ELF-1 (cell line): ENCODE measurements at places on chromosomes 1 and 21.

DNA sequence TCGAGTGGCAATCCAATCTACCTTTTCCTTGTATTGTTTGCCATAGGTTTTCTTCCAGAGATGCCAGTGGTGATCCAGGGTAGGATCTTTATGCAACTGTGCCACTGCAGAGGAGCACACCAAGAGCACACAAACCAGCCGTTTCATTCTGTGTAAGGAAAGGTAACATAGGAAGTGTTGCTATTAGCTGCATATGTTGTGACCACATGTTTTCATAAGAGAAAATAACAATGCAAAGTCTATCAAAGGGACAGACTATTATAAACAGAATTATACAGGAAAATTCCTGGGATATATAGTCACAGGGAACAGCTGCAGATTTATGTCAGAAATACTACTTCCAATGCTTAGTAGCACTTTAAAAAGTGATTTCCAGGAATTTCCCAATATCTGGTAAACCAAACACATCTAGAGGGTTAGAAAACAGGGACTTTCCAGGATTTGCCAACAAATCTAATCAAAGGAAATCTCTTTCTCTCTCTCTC lies 919 bp downstream of the CTSS start:
- no peak for DNase-seq

- no peak for DNase-seq
Observed at GRCh38 chr21:46199436-46200373, 15.4 kb upstream of the SPATC1L start.

GRCh38 chr1:158146739-158147138 lies 34.0 kb upstream of the CD1D start:
- DNase-seq: no peak

DNA sequence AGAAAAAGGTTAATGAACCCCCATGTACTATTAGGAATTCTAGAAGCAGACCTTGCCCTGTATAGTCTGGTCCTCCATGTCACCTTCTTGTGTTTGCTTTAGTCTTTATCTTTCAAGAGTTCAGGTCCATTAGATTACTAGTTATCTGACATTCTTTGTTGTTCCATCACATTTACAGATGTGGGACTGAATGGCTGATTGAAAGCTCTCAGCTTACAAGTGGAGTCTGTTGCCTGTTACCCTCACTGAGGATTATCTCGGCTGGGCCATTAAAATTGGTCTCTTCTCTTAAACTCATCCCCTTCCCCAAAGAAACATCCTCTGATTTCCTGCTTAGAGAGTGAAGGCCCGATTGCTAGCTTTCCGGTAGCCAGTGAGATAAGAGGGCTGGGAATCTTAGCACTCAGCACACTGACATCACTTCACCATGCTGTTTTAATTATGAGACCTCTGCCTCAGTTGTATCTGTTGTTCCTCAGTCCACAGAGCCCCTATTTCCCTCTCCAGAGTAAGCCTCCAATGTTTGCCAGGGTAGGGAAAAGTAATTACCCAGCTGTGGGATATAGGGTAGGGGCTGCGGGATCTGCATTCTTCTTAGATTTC lies 76.8 kb downstream of the LPGAT1 start:
- peak; percentile 37 for DNase-seq

GRCh38 chr1:2151252-2151651 lies 43.3 kb downstream of the FAAP20 start:
- DNase-seq: no peak

DNA sequence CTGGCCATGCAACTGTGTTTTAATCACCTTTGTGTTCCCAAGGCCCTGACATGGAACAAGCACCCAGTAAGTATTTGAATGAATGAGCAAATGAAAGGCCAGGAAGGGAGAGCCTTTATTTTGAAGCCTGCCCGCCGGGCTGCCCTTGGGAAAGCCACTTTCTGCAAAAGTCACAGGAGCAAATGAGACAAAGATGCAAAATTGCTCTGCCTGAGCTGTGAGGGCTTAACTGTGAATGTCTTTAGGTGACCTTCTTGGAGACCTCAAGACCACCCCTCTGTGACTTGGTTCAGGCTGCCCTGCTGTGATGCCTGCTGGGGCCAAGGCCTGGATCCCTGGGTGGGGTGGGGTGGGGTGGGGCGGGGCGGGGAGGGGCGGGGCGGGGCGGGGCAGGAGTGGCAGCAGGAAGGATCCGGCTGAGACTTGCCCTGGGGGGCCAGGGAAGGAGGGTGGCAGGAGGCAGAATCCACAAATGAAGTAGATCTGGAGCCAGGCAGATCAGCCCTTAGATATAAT lies 54.0 kb downstream of the RUNX3 start:
- DNase-seq: peak; percentile 68

DNA sequence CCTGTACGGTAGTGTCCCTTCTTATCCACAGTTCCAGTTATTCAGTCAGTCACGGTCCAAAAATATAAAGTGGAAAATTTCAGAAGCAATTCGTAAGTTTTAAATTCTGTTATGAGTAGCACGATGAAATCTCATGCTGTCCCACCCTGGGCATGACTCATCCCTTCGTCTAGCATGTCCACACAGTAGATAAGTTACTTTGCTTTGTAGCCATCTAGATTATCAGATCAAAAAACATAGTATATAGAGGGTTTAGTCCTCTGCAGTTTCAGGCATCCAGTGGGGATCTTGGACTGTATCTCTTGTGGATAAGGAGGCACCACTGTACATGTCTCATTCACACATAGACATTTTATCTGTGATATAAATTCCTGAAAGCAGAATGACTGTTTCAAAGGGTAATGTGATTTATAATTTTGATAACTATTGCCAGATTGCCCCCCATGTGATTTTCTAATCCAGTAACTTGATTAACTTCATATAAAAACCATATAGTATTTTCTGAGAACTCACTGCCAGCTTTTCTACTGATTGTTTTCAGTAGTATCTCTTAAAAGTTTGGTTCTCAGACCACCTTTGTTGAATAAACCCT lies 143.3 kb downstream of the DYRK1A start:
- DNase-seq: no peak

GRCh38 chr1:93758842-93759515 lies 77.3 kb upstream of the BCAR3 start:
- DNase-seq: no peak

- peak; percentile 78 for DNase-seq
Observed at GRCh38 chr1:8382051-8382505, 64.2 kb downstream of the SLC45A1 start.

DNA sequence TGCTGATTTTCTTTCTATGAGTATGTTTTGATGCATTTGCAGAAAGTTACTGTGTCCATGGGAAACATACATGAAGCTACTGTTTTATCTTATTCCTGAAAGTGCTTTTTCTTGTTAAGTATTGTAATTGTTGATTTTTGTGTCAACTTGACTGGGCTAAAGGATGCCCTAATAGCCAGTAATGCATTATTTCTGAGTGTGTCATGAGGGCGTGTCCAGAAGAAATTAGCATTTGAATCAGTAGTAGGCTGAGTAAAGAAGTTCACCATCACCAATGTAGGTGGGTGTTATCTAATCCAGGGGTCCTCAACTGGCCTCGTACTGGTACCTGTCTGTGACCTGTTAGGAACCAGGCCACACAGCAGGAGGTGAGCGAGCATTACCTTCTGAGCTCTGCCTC lies 760.2 kb downstream of the PLA2G4A start:
- DNase-seq: no peak

DNA sequence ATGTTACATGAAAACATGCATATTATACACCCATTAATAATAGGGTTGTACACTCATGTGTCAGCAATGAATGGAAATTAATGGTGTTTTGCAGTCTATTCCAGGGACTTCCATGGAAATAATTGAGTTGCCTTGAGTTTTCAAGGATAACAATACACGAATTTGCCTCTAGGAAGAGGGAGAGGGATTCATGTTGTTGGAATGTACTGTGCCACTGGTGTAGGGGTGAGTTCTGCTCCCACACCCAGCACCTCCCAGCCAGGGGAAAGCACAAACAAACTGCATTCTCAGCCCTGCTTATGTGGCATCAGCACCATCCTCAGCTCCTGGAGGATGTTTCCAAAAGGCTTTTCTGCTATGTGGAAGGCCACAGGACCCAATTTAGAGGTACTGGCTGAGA lies 57.8 kb downstream of the BCAR3 start:
- no peak for DNase-seq

DNA sequence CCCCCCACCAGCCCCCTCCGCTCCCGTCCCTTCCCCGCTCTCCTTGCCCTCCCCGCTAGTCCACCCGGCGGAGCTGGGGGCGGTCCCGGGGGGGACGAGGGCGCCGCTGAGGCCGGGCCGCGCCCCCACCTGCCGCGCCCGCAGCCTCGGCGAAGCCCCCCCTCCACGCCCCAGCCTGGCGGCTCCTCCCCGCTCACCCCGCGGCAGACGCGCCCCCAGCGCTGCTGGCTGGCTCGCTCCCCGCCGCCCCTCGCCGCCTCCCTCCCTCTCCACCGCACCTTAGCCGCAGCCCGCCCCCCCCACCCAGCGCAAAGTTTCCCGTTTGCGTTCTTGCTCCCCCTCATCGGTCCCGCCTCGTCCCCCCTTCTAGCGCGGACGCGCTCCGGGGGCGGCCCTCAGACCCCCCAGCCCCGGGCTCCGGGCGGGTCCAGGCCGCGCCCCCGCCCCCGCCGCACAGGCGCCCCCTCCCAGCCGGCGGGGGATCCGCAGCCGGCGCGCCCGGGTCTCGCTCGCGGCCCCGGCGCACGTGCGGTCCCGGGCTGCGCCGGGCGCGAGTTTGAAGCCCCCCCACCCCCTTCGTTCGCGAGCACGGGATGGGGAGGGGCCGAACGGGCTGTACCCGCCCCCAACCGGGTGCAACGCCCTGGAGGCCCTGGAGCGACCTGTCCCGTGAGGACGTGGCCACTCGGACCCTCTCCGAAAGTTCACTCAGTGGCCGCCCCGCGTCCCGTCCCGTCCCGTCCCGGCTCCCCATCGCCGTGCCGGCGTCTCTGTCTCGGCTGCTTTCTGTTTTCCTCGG lies 623 bp downstream of the PTPRF start:
- DNase-seq: peak; percentile 61

- DNase-seq: no peak
Observed at GRCh38 chr1:77350012-77350770, 68.4 kb downstream of the AK5 start.

GRCh38 chr1:51058858-51059257 lies 43.2 kb upstream of the C1orf185 start:
- DNase-seq: peak; percentile 16

- DNase-seq: no peak
Observed at GRCh38 chr1:183166454-183166853, 19.6 kb upstream of the LAMC2 start.

DNA sequence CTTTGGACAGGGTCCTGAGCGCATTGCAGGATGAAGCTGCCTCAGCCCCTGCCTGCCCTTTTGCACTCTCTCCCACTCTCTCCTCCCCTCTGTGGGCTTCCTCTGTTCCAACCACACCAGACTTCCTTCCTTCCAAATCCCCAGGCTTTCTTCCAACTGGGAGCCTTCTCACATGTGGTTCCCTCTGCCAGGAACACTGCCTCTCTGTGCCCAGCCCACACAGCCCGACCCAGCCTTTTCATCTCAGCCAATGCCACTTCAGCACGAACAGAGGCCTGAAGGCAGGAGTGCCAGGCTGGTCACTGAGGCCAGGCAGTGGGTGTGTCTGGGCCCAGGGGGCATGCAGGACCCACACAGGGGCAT lies 5.9 kb downstream of the SELENON start:
- DNase-seq: no peak

- DNase-seq: no peak
Observed at GRCh38 chr1:221727146-221728036, 14.5 kb downstream of the DUSP10 start.

- no peak for DNase-seq
Observed at GRCh38 chr1:7390604-7391000, 380.5 kb upstream of the VAMP3 start.

- DNase-seq: no peak
Observed at GRCh38 chr1:36339215-36339614, 15.8 kb upstream of the EVA1B start.

DNA sequence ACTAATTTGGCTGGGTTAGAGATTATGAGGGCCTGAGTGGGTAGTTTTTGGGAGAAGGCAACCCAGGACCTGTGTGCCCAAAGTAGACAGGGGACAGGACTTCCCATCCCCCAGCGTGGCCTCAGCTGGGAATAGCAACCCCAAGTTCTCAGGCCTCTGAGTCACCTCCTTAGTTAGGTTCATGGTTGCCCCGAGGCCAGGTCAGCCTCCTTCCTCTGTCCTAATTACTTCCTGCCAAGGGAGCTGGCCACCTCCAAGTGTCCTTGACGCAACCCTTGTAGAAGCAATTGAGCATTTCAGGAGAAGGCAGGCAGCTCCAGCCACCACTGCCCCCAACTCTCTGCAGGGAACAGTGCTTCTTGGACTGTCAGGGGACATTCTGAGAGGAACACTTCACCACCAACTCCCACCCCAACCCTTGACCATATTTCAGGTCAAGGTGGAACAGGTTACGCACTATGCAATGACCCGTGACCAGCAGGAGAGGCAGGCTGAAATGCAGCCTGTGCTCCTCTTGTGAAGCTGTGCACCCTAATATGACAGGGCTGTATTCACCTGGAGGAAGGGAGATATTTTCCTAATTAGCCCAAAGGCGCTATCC lies 5.1 kb upstream of the NT5C1A start:
- no peak for DNase-seq

- peak; percentile 74 for DNase-seq
Observed at GRCh38 chr1:35558374-35559316, 1.0 kb downstream of the NCDN start.

DNA sequence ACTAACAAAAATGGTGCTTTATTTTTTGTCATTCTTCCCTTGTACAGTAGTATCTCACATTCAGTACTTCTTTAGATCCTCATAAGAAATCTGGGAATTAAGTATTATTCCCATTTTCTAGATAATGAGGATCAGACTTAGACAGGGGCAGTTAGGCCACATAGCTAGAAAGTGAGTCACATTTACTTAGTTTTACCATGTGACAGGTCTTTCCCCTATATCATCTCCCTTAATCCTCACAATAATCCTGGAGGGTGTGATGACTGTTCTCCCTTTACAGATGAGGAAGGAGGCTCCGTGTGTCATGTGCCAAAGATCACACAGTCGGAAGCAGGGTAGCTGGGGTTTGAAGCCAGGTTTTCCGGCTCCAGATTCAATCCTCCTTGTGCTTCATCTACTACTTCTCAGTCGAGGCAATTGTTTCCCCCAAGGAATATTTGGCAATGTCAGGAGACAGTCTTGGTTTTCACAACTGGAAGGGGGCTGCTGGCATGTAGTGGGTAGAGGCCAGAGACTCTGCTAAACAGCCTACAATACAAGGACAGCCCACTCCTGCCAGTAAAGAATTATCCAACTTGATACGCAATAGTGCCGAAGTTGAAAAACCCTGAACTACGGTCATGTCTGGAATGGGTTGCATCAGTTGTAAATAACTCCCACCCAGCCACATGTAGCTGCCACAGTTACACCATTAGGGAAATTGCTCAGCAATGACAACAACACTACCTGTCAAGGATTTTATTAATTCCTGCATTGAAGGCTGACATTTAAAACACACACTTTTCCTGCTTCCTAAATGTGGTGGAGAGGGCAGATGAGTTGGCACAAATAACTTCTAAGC lies 54.5 kb downstream of the C8B start:
- peak; percentile 29 for DNase-seq

GRCh38 chr1:106534612-106535011 lies 521.9 kb upstream of the PRMT6 start:
- no peak for DNase-seq

DNA sequence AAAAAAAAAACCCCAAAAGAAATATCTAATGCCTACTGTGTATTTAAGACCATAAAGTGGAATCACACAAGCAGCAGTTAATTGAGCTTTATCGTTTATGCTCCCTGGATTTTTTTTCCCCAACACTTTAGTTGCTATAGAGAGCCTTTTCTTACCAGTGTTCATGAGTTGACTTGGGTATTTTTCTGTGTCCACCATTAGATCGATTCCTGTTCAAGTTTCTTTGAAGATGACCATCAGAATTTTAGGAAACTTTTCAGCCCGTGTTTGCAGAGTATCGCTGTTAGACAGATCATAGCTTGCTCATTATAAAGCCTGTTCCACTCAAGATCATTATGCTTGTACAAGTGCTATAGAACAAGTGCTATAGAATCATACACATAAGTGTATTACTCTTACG lies 1.5 kb downstream of the RALGPS2 start:
- DNase-seq: no peak
